ENCODE measurements at places on chromosomes 1 and 21.

- DNase-seq = peak; percentile 80
These were observed 169.2 kb downstream of the ZNF281 start for GRCh38 chr1:200240656-200241055.

GRCh38 chr21:38712071-38712470 lies 93.7 kb upstream of the ETS2 start:
- peak; percentile 16 for DNase-seq

DNA sequence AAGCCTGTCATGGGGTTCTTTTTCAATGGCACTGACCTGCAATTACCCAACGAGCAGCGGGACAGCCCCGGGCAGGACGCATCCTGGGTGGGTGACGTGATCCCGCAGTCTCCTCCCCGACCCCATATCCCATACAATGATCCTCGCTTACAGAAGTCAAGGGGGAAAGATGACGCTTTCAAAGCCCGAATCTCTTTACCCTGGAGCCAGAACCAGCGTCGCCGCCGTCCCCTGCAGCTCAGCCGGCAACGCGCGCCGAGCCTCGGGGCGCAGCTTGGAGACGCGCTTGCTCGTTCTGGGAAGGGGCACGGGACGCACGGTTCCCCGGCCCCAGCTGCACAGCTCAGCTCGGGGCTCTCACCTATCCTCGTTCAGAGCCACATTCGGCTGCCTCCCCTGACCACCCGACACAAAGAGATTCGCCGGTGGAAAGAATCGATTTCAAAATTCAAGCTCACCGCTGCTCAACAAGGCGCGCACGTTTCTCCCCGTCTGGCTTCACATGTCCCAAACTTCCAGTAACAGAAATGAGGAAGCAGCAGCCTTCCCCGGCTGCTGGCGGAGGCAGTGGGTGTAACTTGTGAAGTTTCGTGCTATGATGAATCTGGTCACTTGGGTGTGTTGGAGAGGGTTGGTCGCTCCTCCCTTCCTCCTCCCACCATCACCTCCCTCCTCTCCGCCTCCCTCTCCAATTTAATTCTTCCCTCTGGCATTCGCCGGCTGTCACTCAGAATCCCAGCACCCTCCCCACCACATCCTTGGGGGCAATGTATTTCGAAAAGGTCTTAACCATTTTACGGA lies at the start of gene TIAM1:
TSS of gene TIAM1 (minus strand) at position 582 of the 801 bp plus-strand sequence. CDS start 77,289 bp downstream, outside the sequence.
- DNase-seq = peak; percentile 75

DNA sequence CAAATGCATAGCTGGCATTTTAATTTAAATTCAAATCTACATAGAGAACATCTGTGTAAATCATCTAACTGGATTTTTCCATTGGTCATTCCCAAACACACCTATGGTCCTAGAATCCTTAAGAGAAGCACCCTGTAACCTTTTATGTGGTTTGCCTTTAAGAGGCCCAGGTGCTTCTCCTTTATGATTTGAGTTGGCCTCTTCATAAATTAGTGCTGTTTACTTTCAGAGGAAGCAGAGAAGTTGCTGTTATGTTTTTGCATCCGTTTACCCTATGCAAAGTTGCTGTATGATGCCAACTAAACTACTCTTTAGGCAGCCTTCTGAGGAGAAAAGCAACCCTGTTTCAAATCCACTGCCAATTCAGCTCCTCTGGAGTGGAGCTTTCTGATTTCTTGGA lies 193.8 kb downstream of the HS2ST1 start:
- DNase-seq = no peak

DNA sequence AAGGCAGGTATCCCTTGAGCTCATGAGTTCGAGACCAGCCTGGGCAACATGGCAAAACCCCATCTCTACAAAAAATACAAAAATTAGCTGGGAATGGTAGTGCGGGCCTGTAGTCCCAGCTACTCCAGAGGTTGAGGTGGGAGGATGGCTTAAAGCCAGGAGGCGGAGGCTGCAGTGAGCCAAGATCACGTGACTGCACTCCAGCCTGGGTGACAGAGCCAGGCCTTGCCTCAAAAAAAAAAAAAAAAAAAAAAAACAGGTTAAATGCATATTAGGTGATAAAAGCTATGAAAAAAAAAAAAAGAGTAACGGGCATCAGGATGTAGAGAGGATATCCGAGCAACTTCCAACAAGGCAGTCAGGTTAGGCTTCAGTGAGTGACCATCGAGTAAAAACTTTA lies 2.8 kb upstream of the SRRM1 start:
- peak; percentile 20 for DNase-seq

- DNase-seq = no peak
These were observed 82.4 kb downstream of the OBSCN start for GRCh38 chr1:228289996-228290881.

GRCh38 chr1:51877434-51878307 lies 856 bp downstream of the NRDC start:
- no peak for DNase-seq

DNA sequence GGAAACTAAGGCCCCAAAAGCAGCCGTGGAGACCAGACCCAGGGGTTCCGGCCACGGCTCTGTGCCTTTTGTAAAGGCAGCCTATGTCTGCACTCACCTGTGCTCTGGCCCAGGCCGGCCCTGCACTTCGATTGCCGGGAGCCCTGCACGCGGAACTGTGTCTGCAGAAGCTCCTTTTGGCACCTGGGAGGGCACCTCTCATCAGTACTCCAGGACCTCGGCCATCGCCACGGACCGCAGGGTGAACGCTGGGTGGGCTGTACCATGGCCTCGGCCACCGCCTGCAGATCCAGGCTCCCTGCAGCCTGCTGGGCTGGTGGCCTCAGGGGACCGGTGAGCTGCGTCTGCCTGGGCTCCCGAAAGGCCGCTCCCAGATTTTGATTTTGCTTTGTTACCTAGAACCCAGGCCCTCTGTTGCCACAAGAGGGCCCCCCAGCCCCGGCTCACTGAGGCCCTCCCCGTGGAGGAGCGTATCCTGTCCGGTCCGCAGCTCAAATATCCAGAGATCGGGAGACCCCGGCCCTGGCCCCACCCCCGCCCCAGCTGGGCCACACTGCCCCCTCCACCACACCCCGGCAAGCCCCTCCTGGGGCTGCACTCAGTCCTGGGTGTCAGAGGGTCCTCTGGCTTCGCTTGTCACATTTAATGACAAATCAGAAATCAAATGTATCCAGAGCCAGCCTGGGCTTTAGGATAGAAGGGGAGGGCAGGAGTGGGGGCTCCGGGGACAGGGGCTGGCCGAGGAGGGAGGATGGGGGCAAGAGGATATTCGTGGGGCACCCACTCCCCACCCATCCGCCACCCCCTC lies 60.2 kb upstream of the PDE9A start:
- peak; percentile 80 for DNase-seq

DNA sequence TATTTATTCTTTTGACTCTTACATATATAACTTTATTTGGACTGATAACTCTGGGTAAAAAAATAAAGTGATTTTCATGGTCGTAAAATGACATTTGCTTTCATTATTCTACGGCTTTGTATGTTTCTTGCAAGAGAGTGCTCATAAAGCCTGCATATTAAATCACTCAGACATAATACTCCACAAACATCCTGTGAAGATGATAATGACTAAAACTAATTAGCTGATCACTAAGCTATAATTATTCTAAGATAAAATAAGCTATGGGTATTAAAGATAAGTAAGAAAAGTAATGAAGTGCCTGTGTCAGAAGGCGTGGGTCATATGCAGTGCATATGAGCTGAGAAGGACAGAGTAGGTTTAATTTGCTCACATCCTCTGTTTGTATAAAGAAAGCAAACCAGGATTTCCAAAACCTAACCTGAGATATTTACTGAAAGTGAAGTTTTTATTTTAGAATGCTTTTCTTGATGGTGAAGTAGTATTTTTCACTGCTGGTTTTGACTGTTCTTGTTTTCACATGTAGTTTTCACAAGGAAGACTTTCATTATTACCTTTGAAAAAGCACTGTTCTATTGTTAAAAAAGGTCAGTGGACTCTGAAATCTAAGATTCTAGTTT lies 278.8 kb downstream of the AMY1C start:
- peak; percentile 68 for DNase-seq

DNA sequence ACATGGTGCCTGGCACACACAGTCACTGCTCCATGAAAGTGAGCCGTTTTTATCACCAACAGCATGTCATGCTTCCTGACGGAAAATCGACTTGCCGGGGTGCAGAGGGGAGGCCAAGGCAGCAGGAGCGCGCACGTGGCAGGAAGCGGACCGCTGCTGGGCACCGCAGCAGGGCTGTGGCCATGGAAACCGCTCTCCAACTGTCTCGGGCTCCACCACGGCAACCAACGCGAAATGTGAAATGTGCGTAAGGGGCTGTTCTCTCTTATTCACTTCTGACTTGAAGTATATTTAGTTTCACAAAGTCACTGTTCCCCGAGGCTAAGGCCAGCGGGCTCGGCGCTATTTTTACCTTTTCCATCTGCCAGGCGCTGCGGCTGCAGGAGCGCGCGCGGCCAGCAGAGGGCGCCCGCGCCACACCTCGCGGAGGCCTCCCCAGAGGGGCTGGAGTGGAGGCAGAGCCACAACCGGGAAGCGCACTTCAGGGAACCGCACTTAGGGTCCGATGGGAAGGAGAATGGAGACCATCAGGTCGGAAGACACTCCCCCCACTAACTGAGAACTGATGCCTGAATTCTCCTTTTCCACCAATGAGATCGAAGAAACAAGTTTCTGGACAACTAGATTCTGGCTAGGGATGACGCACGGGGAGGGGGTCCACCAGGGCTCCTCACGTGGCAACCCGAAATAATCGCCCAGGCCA lies 19.7 kb downstream of the RCC2 start:
- peak; percentile 61 for DNase-seq
